ENCODE measurements at places on chromosomes 16 and 17.

DNA sequence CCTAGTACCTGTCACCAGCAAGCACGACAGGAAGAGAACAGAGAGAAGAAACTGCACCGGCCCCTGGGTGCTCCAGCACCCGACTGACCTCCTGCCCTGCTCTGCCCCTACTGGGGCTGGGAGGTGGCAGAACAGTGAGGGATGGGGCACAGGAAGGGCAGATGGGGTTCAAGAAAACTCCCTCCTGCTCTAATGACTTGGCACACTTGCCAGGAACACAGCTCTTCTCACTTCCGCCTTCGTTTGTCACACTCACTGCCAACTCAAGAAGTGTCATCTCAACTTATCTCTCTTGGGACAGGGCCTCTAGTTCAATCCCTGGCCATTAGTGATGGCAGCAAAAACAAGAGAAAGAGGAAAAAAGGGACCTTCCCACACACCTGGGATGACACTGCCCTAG is 42.7 kb upstream of the ICAM2 start:
- no peak for DNase-seq

DNA sequence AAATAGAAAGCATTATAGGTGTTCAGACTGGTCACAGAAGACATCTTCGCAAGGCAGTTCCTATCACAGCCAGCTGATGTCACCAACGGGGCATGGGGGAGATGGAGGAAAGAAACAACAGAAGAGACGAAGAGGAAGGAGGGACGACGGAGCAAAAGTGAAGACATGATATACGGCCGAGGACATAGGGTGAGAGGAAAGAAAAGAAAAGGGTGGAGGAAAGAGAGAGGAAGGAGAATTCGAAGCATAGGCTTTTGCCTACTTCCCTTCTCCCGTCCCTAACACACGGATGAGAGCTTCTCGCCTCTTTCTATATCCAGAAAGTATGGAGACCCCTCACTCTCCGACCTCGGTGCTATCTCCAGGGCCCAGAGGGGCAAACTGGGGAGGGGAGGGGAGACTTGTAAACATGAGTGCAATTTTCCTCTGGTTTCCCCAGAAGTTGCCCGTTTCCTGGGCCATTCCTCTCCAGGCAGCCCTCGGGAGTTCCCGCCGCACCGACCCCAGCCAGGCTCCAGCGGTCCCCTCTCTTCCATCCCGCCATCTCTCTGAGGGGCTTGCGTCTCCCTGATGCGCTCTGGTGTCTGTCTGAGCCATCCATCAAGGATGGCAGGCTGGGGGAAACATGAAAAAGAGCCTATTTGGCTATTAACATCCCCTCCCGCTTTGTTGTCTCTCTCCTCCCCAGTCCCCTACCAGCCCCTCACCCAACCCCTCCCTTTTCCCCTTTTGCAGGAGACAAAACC is 26.0 kb downstream of the COPZ2 start:
- DNase-seq, result no peak

DNA sequence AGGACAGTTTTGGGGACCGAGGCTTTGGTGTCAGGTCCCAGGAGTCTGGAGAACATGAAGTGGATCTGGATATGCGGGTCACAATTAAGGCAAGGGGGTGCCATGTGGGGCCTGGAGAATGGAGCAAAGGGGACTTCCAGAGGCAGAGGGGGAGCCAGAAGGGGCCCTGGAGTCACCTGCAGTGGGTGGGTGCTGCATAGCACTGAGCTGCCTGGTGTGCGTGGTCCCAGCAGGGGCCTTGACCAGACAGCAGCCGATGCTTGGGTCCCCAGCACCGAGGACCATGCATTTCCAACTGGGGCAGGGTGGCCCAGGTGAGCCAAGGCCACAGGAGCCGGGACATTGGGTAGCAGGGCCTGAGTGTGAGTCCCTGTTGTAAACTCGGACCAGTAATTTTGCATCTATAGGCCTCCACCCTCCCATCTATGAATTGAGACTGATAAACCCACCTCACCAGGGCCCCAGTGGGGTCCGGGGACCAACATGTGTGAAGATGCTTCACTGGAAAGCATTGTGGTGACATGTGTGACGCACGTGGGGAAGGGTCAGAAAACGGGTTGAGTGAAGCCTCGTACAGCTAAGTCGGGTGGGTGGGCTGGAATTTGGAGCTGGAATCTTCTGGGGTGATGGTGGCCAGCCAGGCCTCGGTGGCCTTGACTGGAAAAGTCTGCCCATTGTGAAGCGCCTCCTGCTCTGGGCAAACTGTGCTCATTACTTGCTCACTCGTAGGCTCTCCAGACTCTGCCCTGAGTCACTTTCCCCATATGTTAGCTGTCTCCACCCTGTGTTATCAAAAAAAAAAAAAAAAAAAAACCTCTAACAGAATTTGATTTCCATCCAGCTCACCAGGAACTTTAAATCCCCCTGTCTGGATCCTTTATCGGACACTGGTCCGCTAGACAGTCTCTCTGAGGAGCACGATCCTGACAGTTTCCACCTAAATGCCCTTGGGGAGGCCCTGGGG is 90.5 kb upstream of the ZNF469 start:
- no peak for DNase-seq

GRCh38 chr16:53865494-53865863 is 161.5 kb downstream of the FTO start:
- DNase-seq, result no peak

DNA sequence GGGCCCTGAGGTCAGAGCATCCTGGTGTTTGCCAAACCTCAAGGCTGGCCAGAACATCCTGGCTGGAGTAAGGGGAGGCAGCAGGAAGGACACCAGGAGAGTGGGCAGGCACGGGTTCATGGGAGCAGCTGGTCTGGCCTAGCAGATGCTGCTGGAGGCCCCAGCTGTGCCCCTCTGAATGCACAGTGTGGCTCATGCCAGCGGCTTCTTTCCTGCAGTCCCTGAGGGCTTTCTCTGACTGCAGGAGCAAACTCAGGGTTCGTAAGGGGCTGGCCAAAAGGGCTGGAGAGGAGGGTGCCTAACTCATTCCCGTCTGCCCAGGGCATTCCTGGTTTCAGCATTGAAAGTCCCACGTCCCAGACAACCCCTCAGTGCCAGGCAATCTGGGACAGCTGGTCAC is 78.7 kb downstream of the ZDHHC7 start:
- peak; percentile 73 for DNase-seq

GRCh38 chr16:48081656-48082055 is 74.1 kb downstream of the ABCC12 start:
- no peak for DNase-seq

DNA sequence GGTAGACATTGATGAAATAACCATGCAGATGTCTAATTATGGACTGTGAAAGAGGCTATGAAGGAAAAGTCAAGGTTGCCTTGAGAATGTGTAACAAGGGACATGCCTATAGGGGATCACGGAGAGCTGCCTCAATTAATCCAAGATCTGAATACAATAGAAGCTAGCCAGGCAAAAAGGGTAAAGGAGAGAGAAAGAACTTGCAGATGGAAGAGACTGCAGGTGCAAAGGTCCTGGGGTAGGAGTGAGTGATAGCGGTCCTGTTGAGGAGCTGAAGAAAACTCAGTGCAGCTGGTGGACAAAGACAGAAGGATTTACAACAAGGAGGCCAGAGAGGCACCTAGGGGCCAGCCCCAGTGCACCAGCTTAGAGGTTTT is 15.9 kb upstream of the TNS4 start:
- DNase-seq, result no peak

- DNase-seq, result no peak
These were observed 88.4 kb upstream of the ATF7IP2 start for GRCh38 chr16:10297341-10298006.

DNA sequence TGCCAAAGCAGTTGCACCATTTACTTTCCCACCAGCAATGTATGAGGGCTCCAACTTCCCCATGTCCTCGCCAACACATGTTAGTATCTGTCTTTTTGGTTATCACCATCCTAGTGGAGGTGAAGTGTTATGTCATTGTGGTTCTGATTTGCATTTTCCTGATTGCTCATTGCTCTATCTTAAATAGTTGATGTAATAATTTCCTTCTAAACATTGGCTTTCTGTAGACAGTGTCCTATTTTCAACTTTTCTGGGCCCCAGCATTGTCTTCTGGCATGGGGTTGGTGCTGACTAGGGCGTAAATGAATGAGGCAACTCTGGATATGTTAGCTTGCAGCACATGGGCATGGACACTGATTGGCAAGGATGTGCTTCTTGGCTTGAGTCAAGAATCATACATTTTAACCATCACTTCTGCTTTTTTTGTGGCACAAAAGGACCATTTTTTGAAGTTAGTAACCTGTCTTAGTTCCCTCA is 25.1 kb downstream of the PLCG2 start:
- no peak for DNase-seq

- no peak for DNase-seq
These were observed 130.3 kb downstream of the TANGO6 start for GRCh38 chr16:68973611-68974120.

GRCh38 chr16:86031141-86031678 is 132.2 kb downstream of the IRF8 start:
- no peak for DNase-seq

DNA sequence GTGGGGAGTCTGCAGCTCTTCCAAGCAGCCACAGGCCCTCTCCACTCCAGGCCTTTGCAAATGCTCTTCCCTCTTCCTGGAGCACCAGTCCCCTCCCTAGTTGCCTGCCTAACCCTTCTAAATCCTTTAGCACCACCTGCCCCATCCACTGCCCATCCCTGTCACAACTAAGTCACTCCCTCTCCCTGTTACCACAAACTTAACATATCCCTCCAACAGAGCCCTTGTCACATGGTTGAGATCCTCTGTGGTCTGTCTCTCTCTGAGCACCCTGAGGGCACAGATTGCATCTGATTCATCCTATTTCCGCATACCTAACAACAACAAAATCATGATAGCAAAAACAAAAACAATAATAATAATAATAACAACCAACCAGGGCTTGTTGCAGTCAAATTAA is 11.0 kb upstream of the BEAN1 start:
- no peak for DNase-seq

- no peak for DNase-seq
These were observed 26.9 kb downstream of the TNS4 start for GRCh38 chr17:40474419-40475002.

- DNase-seq, result no peak
These were observed 176.3 kb downstream of the RPTOR start for GRCh38 chr17:80720610-80721577.

- DNase-seq, result no peak
These were observed 3.9 kb upstream of the KRT26 start for GRCh38 chr17:40775945-40776344.

GRCh38 chr17:15238057-15238456 is 27.1 kb downstream of the PMP22 start:
- DNase-seq, result no peak

GRCh38 chr17:77365584-77366186 is 224.9 kb downstream of the SEC14L1 start:
- DNase-seq, result no peak
